ENCODE measurements at places on chromosomes 12 and 14.

GRCh38 chr14:56324856-56325699, 206.9 kb downstream of the PELI2 start:
- no peak for DNase-seq

GRCh38 chr14:89466484-89466883, 49.5 kb upstream of the FOXN3 start:
- DNase-seq = no peak

- no peak for DNase-seq
Measured at GRCh38 chr14:90820958-90821357, 4.7 kb upstream of the TTC7B start.

GRCh38 chr12:69509308-69509736, 39.1 kb downstream of the FRS2 start:
- DNase-seq = no peak

- DNase-seq = no peak
Measured at GRCh38 chr14:93955850-93956481, 20.4 kb downstream of the ASB2 start.

- no peak for DNase-seq
Measured at GRCh38 chr12:90999527-90999926, 5.2 kb downstream of the EPYC start.

DNA sequence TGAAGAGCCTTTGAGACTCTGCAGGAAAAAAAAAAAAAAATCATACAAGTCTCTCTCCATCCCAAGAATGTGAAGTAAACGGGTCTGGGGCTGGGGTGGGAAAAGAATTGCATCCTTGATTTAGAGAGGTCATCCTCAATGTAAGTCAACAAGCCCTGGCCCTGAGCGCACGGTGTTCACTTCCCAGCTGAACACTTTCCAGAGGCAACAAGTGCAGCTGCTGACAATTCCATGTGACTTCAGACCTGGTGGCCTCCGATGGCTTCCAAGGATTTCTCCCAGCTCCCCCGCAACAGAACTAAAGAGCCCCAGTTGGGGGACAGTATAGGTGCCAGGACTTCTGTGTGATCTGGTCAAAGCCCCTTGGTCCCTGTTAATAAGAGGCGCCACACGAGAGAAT, 2.4 kb downstream of the RILPL1 start:
- no peak for DNase-seq

DNA sequence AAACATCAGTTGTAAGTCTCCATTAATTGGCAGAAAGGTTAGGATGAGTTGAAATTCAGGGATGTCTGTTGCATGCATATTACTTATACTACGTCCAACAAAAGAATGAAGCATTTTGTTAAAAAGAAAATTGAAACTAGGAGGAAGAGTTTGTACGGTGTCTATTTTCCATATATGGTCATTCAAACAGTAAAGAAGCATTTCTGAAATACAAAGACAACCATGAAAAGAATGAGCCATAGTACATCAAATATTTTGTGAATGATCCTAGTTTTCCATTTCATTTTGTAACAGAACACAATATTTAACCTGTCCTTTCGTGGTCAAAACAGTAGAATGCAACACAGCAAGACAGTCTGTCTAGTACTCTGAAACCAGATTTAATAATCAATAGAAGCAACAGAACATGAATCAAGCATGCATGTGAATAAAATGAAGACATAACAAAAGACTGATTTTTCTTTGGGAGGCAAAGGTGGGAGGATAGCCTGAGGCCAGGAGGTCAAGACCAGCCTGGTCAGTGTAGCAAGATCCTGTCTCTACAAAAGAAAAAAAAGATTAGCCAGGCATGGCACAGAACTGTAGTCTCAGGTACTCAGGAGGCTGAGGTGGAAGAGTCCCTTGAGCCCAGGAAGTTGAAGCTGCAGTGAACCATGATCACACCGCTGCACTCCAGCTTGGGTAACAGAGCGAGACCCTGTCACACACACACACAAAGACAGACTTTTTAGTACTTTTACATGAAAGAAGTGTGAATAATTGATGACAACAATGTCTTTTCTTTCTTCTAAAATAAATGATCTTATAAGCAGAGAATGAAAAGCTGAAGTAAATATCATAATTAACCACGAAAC, 156.0 kb downstream of the LRIG3 start:
- no peak for DNase-seq

Measured in H9 (cell line).